ENCODE measurements at places on chromosomes 2 and 18.

DNA sequence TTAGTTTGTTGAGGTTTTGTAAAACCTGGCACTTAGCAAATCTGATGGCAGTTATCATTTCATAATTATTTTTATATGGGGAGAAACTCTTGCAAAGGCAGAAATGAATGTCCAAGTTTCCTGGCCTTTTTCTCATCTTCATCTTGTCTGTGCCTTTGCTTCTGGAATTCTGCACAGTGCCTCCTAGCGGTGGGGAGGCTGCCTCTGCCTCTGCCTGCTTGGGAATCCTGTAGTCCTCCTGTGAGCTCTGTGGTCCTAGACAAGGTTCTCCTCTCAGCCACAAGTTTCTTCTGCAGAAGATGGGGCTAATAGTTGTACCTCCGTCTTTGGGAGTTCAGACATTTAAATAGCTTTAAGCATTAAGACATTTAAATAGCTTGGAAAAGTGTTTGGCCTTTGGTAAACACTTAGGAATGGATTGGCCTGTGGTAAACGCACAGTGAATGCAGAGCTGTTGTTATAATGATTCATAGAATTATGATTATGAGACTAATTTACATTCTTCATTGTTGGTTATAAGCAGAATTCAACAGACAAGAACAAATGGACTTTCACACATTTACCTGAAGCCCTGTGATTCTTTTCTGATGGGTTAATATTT lies 101.2 kb downstream of the ZNF236 start:
- no peak for DNase-seq

GRCh38 chr2:204880928-204881327 lies 335.7 kb downstream of the PARD3B start:
- DNase-seq = no peak

DNA sequence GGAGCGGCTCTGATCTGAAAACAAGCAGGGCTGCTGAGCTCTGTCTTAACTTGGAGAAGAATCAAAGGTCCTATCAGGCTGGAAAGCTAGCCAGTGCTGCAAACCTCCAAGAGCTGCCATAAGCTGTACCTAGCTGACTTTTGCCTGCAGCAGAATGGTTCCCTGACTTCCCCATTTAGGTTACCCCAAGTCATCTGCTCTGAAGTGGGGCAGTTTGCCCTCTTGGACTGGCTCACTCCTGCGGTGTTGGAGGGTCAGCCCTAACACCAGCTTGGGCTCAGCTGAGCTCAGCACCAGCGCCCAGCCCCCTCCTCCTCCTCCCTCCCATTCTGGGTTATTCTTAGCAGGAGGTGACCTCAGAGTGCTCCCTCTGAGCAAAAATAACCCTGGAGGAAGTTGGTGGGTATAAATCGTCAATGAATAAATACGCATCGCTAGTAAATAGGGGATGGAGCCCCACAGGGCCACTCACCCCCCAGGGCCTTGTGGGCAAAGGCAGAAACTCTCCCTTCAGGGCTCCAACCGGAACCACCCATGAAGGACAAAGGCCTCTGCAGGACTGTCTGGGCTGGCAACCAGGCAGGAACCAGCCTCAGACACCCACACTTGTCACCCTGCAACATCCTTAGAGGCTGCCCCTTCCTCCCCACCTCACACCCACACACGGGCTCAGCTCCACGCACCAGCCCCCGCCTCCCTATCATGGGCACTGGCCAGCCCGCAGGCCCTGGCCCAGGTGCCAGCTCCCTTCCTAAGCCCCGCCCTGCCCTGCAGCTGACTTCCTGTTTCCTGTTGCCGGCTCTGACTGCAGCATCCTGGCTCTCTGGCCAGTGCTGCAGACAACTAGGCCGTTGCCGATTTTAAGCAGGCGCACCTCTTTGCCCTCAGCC lies 46.9 kb downstream of the DNMT3A start:
- DNase-seq = peak; percentile 65

DNA sequence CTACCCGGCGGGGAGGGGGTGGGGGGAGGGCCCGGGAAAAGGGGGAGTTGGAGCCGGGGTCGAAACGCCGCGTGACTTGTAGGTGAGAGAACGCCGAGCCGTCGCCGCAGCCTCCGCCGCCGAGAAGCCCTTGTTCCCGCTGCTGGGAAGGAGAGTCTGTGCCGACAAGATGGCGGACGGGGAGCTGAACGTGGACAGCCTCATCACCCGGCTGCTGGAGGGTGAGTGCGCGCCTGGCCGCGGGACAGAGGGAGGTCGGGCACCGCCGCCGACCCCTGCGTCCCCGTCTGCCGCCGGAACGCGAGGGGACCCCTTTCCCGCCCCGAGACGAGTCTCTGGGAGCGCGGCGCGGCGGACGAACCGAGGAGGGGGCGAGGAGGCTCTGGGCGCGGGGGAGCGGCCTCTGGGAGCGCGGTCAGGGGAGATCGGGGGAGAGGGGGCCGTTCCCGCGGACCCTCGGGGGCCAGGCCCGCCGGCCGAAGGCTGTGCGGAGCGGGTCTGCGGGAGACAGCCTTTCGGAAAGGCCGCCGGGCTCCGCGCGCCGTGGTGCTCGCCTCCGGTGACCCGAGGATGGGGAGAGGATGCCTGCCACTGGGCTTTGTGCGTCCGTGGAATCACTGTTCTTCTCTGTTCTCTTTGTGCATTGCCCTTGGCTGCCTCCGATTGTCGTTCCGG lies 463 bp downstream of the PPP1CB start:
- peak; percentile 24 for DNase-seq

GRCh38 chr2:126637386-126637785 lies 18.6 kb upstream of the GYPC start:
- no peak for DNase-seq

- DNase-seq = no peak
Measured at GRCh38 chr2:177611310-177611886, 218.8 kb downstream of the AGPS start.

DNA sequence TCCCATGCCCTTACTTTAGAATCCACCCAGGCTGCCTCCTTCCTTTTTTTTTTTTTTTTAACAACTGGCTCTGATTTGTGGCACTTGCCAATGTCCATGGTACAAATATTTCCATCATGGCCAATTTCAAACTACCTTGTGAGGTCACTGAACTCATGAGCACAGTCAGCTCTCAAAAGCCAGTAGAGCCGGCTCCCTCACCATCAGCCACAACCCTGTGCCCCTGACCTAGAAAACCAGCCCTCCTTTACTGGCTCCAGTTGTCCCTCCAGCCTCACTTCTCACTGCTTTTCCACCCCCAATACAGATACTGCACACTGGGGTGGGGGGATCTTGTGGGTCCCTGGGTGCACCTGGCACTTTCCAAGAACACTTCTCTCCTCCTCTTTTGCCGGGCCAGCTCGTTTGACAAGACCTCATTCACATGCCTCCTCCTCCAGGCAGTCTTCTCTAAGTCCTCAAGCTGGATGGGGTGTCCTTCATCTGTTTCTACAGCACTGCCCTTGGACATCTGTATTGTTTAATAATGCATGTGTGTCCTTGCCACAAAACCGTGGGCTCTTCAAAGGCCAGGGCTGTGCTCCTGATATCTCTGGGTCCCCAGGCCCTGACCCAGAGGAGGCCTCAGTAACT lies 35.5 kb downstream of the SDC1 start:
- no peak for DNase-seq

All from 8988T (cell line).